NCI-H526 treated with DMSO at 0.1 percent for 48 hours (cell line): ENCODE measurements at places on chromosomes 7 and 10.

DNA sequence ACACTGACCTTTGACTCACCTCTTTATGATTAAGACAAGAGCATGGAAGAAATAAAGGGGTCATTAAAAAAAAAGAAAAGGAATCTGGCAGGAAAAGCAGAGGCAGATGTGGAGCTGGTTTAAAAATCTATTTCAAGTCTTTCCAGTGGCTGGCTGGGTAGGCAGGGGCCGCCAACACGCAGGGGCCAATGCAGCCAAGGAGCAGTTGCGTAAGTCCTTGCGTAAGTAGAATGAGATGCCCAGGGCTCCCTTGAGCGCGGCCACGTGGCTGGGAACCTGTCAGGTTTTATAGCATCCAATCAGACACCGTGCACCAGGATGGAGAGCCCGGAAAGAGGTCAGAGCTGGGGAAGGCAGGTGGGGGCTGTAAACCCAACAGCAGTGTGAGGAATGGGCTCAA, 123.8 kb upstream of the INSYN2A start:
- no peak for DNase-seq

- DNase-seq, result no peak
Observed at GRCh38 chr7:27083646-27084045, 12.2 kb downstream of the HOXA1 start.

DNA sequence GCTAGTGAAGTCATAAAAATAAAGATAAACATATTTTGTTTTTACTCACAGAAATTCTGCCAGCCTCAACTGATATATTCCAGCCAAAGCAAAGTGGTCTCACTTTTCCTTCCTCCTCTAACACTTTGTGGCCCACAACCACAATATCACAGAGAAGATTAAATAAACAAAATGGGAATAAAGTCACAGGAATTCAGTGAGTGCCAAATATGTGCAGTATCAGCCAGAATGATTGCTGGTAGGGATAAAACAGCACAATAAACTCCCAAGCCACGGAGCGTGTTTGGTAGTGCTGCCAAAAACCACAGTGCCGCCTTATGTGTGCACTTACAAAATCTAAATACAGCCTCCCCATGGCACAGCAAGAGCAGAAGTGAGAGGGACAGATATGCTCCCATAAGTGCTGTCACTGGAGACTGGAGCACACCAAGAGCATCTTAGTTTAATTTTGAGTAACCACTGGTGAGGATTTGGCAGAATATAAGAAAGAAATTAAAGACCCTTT, 155.8 kb downstream of the POM121L12 start:
- DNase-seq, result no peak

DNA sequence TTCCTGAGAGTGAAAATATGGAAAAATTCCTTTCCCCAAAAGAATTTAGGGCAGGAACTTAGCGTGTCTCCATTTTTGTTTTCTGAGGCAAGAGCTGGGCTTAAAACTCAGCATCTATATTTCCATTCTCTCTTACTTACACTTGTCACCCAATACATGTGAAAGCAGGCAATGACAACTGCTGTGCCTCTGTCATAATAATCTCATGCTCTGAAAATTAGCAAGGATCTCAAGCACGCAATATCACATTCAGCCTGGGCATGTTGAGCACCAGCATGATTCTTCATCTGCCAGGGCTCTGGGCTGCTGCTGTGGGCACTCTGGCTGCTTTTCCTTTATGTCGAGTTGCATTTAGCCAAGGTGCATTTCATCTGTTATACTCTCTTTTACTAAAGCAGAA, 255.5 kb downstream of the SNX10 start:
- DNase-seq, result no peak

DNA sequence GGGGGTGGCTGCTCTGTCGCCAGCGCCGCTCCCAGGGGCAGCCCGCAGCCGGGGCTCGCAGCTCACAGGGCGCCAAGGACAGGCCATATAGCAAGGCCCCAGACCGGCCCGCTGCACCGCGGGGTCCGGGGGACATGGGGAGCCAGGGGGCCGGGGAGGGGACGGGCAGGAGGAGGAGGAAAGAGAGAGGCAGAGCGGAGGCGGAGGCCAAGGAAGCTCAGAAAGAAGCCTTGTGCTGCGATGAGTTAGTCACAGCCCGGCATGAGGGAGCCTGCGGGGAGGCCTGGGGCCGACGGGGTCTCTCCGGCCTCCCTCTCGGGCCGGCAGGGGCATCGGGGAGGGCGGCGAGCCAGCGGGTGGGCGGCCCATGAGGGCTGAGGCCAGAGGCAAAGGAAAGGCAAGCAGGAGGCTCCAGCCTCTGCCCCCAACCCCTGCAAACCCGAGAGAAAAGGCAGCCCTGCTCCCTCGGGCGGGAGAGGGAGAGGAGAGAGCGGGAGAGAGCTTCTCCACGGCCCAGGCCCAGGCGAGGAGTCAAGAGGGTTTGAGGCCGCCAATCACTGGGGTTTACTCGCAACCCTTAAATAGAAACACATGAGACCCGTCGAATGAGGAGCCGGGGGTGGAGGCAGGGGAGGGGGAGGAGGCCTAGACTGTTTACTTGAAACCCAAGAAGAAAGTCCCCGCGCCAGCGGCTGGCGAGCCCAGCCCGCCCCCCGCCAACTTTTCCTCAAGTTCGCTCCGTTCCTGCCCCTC, 167.9 kb downstream of the NEURL1 start:
- no peak for DNase-seq

DNA sequence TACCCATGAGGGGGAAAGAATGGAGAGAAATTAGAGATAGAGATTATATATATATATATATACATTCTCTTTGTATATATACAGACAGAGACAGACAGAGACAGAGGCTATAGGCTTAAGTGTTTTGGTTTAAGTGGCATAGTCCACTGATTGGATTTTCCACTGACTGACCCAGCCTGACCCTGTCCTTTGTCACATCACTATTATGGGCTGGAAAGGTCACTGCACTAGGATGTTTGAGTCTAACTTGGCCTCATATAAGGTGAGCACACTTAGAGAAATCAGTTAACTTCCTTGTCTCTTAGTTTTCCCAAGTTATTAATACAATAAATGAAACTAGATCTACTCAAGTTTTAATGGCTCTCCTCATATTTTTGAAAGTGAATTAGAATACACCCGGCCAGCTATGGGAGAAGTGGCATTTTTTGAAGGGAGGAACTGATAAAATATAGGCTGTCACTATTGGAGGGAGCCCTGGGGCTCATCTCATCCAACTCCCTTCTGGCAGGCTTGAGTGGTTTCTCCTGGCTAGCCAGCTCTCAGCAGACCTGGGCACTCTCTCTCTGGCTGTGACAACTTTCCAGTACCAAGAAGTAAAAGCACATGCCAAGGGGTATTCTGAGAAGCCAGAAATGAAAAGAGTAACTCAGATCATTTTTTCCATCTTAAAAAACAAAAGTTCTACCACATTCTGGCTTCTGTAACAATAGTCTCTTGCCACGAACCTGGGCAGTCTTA, 455.6 kb upstream of the ANKRD30A start:
- no peak for DNase-seq

DNA sequence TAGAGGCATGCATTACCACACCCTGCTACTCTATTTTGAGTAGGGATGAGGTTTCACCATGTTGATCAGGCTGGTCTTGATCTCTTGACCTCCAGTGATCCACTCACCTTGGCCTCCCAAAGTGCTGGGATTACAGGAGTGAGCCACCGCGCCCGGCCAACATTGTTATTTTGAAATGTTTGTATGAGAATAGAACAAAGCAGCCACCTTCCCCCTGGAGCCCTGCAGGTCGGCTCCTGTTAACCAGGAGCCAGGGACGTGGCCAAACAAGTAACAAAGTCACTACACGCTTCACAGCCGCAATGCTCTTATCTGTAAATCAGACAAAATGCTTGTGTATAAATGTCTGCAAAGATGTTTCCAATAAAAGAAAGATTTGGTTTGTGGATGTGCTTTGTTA, 295.4 kb downstream of the CNTNAP2 start:
- DNase-seq, result no peak

DNA sequence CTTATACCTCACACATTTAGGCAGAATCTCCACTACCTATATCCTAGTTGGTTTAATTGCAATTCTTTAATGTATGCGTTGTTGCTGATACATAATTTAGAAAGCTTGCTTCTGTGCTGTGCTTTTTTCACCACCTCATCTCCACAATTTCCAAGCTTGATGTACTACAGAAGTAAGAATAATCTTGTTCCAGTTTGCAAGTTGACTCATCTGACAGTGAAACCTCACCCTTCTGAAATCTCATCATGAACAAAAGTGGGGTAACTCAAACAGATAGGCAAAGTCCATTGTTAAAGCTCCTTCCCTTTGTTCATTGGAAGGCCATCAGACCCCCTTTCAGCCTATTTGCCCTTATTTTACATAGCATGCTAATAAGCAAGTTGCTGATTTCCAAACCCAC, 13.6 kb downstream of the EIF4EBP2 start:
- DNase-seq, result no peak

GRCh38 chr7:13279854-13280435, 592.5 kb downstream of the ARL4A start:
- peak; percentile 16 for DNase-seq
